ENCODE measurements at places on chromosomes 13 and 19.

- DNase-seq: no peak
Measured at GRCh38 chr19:16375157-16375935, 50.7 kb downstream of the KLF2 start.

DNA sequence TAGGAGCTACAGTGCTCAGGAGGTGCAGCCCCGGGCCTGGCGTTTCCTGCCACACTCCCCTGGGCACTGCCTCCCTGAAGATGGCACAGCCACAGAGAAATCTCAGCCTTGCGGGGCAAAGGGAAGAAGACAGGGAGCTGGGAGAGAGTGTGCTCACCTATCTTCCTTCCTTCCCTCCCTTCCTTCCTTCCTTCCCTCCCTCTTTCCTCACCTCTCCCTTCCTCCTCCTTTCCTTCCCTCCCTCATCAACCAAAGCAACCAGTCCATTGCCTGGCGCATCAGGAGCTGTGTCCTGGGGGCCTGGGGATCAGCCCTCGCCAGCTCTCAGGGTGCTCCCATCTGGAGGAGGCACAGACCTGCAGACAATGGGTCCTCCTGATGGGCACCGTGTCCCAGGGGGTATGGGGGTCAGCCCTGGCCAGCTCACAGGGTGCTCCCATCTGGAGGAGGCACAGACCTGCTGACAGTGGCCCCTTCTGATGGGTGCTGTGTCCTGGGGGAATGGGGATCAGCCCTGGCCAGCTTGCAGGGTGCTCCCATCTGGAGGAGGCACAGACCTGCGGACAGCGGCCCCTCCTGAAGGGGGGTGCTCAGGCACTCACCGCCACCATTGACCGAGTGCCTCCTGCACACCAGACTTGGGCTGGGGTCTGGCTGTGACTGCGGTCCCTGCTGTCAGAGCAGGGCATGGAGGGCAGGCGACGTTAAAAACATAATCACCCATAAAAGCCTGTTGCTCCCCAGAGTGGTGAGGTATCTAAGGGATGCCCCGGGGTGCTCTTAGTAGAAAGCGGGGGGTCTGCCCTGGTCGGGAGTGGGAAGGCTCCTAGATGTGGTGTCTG lies 120.2 kb downstream of the URI1 start:
- no peak for DNase-seq

- no peak for DNase-seq
Measured at GRCh38 chr13:102325321-102325720, 76.5 kb downstream of the FGF14 start.

- no peak for DNase-seq
Measured at GRCh38 chr19:9995084-9995483, 15.2 kb downstream of the COL5A3 start.

DNA sequence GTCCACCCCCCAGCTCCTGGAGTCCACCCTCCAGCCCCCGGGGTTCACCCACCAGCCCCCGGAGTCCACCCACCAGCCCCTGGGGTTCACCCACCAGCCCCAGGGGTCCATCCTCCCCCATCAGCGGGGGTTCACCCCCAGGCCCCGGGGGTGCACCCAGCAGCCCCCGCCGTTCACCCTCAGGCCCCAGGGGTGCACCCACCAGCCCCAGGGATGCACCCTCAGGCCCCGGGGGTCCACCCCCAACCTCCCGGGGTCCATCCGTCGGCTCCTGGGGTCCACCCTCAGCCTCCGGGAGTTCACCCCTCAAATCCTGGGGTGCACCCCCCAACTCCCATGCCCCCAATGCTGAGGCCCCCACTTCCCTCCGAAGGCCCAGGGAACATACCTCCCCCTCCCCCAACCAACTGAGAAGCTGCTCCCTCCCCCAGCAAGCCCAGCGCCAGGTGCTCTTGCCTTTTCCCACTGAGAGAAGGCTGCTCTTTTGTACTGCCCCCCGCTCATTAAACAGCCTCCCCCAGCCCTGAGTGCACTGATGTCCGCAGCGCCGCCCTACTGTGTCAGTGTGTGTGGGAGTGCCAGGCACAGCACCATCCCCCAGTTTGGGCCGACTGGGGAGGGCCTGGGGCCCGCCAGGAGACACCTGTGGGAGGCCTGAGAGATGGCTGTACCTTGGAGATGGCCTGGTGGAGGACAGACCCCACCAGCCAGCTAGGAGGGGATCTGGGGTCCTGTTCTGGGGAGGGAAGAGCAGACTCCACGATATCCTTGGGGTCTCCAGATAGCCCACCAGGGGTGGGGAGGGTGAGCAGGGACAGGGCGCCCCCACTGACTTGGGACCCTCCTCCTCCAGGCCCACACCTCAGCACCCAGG lies 750 bp upstream of the AMH start:
- DNase-seq: no peak

DNA sequence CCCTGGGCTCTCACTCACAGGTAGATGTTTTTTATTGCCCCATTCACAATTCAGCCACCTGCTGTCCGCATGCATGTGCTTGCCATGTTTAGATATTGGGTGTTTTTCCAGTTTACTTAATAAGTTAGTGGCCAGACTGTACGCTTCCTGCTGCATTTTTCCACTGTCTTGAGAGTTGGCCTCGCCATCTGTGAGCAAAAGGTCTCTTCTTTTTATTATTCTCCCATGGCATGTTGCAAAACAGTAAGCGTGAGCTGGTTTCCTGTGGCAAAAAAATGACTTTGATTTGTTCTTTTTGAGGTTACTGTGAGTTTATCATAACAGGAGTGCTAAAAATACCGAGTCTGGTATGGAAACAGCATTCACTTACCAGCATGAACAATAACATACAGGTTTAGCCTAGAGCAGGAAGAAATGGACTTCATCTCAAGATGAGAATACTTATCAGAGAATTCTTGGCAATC lies 46.0 kb downstream of the SAE1 start:
- DNase-seq: peak; percentile 96

- DNase-seq: no peak
Measured at GRCh38 chr13:43239275-43239840, 216.0 kb downstream of the DNAJC15 start.

- no peak for DNase-seq
Measured at GRCh38 chr13:94080527-94080926, 399.0 kb downstream of the DCT start.
